ENCODE measurements at places on chromosomes 6 and 20.

GRCh38 chr6:15472621-15473020, 190.2 kb downstream of the DTNBP1 start:
- no peak for DNase-seq

DNA sequence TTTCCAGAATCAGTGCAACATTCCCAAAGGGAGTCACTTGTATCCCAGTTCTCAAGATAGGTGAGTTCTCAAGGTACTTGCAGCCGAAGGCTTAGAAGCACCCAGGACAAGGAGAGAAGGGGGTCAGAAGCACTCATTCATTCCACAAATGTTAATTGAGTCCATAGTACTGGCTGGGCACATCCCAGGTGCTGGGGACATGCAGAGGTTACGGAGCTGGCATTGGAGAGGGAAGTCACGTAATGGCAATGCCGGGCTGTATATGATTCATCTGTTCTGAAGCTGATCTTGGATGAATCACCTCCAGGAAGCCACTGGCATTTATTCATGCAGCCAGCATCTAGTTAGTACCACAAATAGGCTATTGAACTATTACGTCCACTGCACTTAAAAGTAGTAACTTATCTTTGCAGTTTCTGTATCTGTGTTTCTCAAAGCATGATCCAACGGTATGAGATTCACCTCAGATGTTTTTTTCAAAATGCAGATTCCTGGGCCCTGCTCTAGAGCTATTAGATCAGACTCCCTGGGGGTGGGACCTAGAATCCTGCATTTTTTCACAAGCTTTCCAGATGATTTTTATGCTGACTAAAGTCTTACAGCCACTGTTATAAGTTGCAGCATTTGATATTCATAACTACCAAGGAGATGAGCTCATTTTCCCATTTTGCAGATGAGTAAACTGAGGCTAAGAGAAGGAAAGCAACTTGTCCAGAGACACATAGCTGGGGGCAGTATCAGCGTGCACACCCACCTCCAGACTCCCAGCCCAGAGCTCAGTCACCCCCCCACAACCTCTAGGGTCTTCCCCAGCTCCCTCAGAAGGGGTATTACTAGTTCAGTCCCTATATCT, 44.1 kb upstream of the ID1 start:
- peak; percentile 75 for DNase-seq

GRCh38 chr6:111522393-111523020, 39.5 kb upstream of the REV3L start:
- DNase-seq: no peak

- DNase-seq: peak; percentile 65
Observed at GRCh38 chr20:34581341-34582184, 23.0 kb downstream of the MAP1LC3A start.

DNA sequence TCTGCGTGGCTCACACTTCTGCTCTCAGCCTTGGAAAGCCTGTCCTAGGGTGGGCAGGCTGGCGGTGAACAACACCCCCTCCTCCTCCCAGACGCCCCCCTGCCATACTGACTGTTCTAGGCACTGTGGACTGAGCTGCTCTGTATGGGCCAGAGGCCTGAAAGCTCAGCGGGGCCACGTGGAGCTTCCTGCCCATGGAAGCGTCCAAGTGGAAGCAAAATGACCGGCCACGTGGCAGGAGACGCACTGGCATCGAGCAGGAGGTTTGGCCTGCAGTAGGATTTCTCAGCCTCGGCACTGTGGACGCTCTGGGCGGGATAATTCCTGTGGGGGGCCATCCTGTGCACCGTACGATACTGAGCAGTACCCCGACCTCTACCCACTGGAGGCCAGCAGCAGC, 88.7 kb downstream of the GRM4 start:
- no peak for DNase-seq

DNA sequence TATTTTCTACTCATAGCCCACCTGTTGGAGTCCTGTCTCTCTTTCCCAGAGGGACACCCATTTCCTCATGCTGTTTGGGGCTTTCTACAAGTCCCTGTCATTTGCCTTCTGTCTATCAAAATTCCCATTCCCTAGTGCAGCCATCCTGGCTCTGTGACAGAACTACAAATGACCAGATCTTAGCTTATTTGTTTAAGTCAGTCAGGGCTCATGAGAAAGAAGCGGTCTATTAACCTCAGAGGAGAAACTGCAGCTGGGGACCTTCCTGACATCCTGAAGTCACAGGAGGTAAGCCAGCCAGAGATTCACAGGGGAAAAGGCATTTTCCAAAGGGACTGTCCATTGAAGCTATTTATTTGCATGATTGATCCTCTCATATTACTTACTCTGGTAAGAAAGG, 1.7 kb upstream of the COL9A1 start:
- no peak for DNase-seq

DNA sequence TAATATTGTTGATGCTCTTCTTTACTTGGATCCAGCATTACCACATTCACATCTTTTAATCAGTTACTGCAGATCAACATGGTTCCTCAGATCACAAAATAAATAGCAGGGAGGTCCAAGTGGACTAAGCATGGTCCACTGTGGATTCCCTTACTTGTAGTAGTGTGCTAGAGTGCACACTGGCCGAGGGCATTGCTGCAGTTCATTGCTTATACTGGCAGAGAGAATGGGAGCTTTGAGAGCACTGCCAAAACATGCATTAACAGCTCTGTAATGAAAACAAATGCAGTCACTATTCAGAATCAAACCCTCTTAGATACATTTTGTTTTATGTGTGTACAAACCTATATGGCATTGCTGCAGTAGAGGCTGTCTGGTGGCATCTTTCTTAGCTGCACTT, 471.5 kb downstream of the CD109 start:
- DNase-seq: no peak

DNA sequence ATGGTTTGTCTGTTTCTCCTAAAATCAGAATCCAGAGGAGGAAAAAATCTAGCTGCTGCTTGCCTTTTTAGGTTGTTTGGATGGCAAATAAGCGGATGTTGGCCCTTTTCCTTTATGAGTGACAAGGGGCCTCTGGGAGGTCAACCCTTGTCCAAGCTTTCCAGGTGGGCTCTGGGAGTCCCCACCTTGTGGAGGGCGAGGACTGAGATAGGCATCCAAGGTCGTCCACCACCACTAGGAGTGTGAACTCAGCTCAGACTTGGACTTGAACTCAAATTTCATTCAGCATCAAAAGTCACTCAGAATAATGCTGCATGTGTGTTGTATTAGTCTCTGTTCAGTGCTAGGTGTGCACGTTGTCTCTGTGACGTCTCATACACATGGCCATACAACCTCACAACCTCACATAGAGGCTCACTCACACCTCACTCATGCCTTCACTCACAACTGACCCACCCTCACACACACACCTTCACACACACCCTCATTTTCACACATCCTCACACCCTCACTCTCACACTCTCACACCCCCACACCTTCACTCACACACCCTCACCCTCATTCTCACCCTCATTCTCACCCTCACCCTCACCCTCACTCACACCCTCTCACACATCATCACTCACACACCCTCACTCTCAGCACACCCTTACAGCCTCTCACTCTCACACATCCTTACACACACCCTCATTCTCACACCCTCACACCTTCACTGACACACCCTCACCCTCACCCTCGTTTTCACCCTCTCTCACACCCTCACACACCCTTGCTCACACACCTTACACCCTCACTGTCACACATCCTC, 18.0 kb downstream of the DYNLT1 start:
- no peak for DNase-seq

DNA sequence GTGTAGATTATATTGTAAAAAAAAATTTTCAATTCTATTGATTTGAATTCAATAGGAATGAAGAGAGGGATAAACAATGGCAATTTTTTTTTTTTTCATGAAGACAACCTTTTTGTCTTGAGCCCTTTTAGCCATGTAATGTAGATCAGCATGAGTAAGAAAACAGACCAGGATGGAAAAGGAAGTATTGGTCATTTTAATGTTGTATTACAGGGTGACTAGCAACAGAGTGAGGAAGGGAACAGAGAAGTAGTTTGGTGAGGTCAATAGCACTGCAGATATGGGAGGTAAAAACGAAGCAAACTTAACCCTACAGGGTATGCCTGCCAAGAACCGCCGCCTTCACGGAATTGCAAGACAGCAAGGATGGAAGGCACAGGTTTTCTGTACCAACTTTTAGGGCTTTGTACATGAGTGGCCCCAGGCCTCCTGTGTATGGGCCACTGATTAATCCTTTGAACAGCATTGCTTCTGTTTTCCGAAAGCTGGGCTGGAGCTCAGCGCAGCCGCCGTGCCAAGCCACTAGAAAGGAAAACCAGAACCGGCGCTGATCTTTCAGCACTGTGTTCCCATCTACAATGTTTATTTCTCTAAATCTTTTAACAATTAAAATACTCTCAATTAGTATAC, 383.7 kb downstream of the CENPW start:
- DNase-seq: peak; percentile 53

GRCh38 chr6:122042380-122042779, 357.1 kb upstream of the HSF2 start:
- DNase-seq: no peak

GRCh38 chr6:168704678-168705077, 263.7 kb downstream of the SMOC2 start:
- no peak for DNase-seq

GRCh38 chr6:45982280-45983036, 33.2 kb downstream of the CLIC5 start:
- no peak for DNase-seq

DNA sequence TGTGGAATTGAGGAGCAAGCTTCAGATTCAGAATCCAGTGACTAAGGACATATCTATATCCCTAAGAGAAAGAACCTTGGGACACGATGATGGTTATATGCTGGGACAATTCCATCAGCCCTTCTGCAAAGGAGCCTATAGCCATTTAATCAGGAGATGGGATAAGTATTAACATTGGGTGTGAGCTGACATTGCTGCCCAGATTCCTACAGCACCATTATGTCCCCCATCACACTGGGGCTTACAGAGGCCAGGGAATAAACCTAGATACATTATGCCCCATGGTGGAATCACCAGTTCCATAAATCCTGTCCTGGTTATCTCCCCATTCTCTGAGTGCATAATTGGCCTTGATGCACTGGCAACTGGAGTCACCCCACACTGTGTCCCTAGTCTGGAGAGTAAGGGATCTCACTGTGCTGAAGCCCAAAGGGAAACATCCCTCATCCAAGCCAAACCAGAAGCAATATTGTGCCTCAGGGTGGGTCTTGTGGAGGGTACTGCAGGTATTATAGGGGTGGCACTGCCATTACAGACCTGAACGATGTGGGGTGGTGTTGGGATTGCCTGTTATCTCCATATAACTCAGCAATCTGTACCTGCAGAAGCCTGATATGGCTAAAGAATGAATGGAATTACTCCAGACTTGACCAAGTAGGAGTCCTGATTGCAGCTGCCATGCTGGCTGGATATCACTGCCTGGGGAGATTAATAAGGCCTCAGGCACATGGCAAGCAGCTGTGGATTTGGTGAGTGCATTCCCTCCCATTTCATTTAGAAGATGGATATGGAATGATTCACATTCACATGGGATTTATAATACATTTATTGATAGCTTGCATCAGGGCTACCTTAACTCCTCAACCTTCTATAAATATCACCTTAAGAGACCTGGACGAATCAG, 5.0 kb downstream of the HLA-A start:
- DNase-seq: no peak

GRCh38 chr6:157173776-157174175, 149.5 kb downstream of the TMEM242 start:
- DNase-seq: no peak

- DNase-seq: no peak
Observed at GRCh38 chr20:32287231-32287638, 9.8 kb downstream of the KIF3B start.

DNA sequence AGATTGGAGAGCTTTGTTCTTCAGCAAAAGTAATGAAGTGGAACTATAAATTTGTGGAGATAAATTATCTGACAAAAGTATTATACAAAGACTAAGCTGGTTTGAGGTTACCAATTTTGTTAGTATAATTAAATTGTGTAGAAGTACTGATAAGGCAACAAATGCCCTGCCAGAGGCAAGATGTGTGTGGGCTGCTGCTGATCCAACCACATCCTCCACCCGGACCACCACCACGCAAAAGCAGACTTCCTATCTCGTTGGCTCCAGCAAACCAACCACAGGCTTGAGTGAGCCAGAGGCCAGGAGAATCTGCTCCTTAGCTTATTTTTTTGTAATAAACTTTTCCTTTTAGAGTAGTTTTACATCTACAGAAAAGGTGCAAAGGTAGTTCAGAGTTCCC, 1.1 kb upstream of the MYLK4 start:
- DNase-seq: no peak

DNA sequence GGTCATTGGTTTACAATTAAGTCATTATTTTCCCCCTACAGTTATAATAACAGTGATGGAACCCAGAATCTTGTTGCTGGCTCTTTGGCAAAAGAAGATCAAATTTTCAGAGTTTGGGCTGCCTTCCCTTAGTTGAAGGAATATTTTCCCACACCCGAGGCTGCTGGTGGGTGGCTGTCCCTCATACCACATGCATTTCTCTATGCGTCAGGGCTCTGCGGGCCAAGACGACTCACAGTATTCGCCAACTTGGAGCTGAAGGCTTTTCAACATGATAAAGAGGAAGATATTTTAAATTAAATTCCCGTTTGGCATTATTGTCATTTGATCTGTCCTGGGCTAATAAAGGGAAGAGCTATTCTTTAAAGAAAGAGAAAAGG, 102.2 kb upstream of the SASH1 start:
- DNase-seq: peak; percentile 81

GRCh38 chr6:130937942-130938604, 110.9 kb downstream of the SMLR1 start:
- DNase-seq: no peak

DNA sequence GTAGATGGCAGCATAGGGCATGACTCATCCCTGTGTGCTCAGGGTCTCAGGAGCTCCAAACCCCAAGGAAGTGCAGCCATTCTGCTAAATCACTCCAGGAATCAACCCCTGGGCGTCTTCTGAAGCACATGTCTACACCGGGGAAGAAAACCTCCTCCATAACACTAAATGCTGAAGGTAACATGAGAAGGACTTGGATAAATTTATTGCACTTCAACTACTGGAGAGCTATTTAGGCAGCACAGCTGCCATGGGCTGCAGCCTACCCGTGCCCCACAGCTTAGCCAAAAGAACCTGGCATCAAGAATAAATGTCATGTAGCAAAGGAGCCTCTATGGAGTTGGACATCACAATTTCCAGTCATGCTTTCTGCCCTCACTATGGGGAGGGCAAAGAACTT, 152.4 kb upstream of the PROKR2 start:
- DNase-seq: no peak

DNA sequence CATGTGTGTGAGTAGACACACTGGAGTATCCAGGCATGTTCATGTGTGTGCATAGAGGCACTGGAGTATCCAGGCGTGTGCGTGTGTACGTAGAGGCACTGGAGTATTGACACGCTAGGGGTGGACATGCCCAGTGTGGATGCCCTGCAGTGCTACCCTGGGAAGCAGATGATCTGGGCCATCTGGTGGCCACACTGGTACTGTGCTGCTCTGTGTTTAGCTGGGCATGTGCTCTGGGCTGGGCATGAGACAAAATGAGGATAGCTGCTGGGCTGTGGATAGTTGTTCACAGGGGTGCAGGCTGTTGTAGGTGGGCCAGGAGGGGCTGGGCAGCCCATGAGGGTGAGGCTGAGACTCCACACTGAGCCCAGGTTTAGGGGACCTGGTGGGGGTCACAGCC, 24.0 kb upstream of the NPBWR2 start:
- peak; percentile 42 for DNase-seq

GRCh38 chr6:10478187-10479040, 42.7 kb upstream of the GCNT2 start:
- DNase-seq: no peak
